ENCODE measurements at places on chromosomes 2 and 18.

GRCh38 chr2:197875763-197876162, 71.4 kb downstream of the PLCL1 start:
- no peaks in the 10 kb centered on the region for H3K36me3 ChIP-seq
- DNase-seq = no peak
- H3K27me3 ChIP-seq = no peaks in the 10 kb centered on the region
- no peak overlapping the region for H3K4me3 ChIP-seq

GRCh38 chr2:124534028-124534427, 508.9 kb downstream of the CNTNAP5 start:
- no peak overlapping the region for H3K27ac ChIP-seq
- H3K4me1 ChIP-seq = no peaks in the 10 kb centered on the region
- H3K36me3 ChIP-seq = no peaks in the 10 kb centered on the region
- H3K27me3 ChIP-seq = no peaks in the 10 kb centered on the region

- peaks cover 3% of the 10 kb centered on the region for H3K4me1 ChIP-seq
- no peak overlapping the region for H3K4me3 ChIP-seq
- no peaks in the 10 kb centered on the region for H3K36me3 ChIP-seq
- H3K27me3 ChIP-seq = no peaks in the 10 kb centered on the region
Measured at GRCh38 chr2:6067806-6068205, 375.6 kb downstream of the SOX11 start.

DNA sequence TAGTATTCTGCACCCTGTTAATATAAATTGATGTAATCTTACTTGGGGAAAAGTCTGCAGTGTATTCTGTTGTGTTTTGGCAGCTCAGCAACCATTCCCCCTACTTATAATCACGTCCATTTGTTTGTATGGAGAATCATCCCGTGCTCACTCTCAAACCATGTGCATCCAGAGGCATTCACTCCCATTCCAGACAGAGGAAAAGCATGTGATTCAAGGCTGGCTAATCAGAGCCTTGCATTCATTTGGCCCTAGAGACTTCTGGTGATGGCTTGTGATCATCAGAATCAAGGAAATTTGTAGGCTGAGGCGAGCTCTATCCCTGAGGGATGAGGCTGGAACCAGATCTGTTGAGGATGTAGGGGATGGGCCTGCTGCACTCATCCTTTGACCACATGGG, 5.1 kb upstream of the WIPF1 start:
- DNase-seq = no peak
- no peaks in the 10 kb centered on the region for H3K27me3 ChIP-seq
- H3K4me1 ChIP-seq = peaks cover 22% of the 10 kb centered on the region
- no peak overlapping the region for H3K4me3 ChIP-seq
- H3K36me3 ChIP-seq = peaks cover 6% of the 10 kb centered on the region

- H3K4me3 ChIP-seq = no peak overlapping the region
- peaks cover 25% of the 10 kb centered on the region for H3K27me3 ChIP-seq
- no peak for DNase-seq
- H3K27ac ChIP-seq = no peak overlapping the region
Measured at GRCh38 chr2:70549064-70549710, 4.4 kb downstream of the TGFA start.

DNA sequence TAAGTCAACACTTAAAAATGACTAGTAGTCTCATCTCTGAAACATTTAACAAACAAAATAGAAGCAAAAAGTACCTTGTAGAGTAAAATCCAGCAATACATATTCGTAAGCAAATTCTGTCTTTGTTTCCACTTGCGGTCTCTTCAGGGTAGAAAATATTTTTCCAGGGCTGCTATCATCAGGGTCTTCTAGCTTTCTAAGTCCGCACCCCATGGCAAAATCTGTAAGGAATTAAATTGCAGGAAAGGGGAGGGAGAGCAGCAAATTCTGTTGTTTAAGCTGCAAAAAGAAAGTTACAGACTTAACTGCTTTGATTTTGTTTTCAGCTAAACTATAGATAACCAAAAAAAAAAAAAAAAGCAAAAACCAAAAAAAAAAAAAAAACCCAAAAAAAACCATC, at the start of gene RFTN2:
Gene RFTN2, minus strand, starts transcription at position 342 of the 400 bp plus-strand sequence. Its CDS starts 129 bp downstream, at position 213.
- DNase-seq = no peak
- no peaks in the 10 kb centered on the region for H3K4me1 ChIP-seq

- no peaks in the 10 kb centered on the region for H3K27me3 ChIP-seq
- no peak for DNase-seq
- H3K4me1 ChIP-seq = peaks cover 2% of the 10 kb centered on the region
- no peak overlapping the region for H3K27ac ChIP-seq
- H3K36me3 ChIP-seq = no peaks in the 10 kb centered on the region
- no peak overlapping the region for H3K4me3 ChIP-seq
Measured at GRCh38 chr2:147430408-147430807, 414.4 kb upstream of the ACVR2A start.

- H3K4me3 ChIP-seq = no peak overlapping the region
- H3K36me3 ChIP-seq = no peaks in the 10 kb centered on the region
- H3K27me3 ChIP-seq = no peaks in the 10 kb centered on the region
- H3K27ac ChIP-seq = no peak overlapping the region
Measured at GRCh38 chr2:39919511-39920306, 140.7 kb upstream of the THUMPD2 start.

GRCh38 chr18:24427484-24427883, 1.0 kb downstream of the IMPACT start:
- no peak overlapping the region for H3K4me3 ChIP-seq
- H3K27ac ChIP-seq = no peak overlapping the region
- H3K36me3 ChIP-seq = no peaks in the 10 kb centered on the region
- no peaks in the 10 kb centered on the region for H3K27me3 ChIP-seq

GRCh38 chr2:230904856-230905447, 20.1 kb downstream of the GPR55 start:
- no peak for DNase-seq
- H3K36me3 ChIP-seq = no peaks in the 10 kb centered on the region
- no peak overlapping the region for H3K4me3 ChIP-seq
- H3K27ac ChIP-seq = no peak overlapping the region

GRCh38 chr2:150653351-150653750, 165.9 kb upstream of the RND3 start:
- no peak overlapping the region for H3K27ac ChIP-seq
- no peaks in the 10 kb centered on the region for H3K4me1 ChIP-seq
- no peaks in the 10 kb centered on the region for H3K36me3 ChIP-seq
- no peak overlapping the region for H3K4me3 ChIP-seq

- H3K27ac ChIP-seq = no peak overlapping the region
- no peaks in the 10 kb centered on the region for H3K36me3 ChIP-seq
Measured at GRCh38 chr2:62423235-62423634, 82.8 kb downstream of the TMEM17 start.

DNA sequence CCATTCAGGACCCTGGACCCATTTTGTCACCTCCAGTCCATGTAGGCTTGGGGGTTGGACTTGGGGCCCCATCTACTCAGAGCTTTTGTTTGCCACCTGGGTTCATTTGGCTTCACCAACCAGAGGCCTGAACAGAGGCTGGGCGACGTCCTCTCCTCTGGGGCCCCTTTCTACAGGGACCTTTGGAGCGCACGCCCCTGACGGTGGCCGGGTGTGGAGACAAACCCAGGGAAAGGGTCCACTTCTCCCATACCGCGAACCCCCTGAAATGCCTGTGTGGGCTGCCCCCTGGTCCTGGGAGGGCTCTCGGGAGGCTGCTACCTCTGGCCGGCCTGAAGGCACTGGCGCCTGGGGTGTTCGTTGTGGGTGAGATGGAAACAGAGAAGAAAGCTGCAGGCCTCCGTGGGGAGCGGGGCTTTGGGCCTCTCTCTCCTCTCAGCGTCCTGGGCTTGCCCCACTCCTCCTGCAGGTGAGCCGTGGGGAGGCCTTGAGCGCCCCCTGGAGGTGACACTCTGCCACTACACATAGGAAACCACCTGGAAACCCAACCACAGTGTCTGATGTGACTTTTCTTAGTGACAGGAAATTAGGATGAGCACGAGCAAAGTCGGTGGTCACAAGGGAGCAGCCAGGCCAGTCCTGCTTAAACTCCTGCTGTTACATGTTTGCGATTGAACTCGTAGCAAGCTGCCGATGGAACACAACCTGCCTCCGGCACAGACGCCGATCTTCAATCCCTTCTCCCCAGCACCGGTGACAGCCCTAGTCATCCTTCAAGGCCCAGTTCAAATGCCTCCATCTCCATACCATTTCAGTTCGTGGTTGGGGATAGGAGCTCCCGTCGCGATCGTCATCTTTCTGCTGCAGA, 12.0 kb upstream of the NTSR2 start:
- no peaks in the 10 kb centered on the region for H3K4me1 ChIP-seq
- H3K4me3 ChIP-seq = no peak overlapping the region
- no peaks in the 10 kb centered on the region for H3K27me3 ChIP-seq
- peak; percentile 47 for DNase-seq
- H3K27ac ChIP-seq = no peak overlapping the region
- no peaks in the 10 kb centered on the region for H3K36me3 ChIP-seq

GRCh38 chr2:45466053-45466452, 145.0 kb downstream of the SRBD1 start:
- no peak overlapping the region for H3K27ac ChIP-seq
- no peak for DNase-seq
- no peaks in the 10 kb centered on the region for H3K27me3 ChIP-seq
- H3K4me3 ChIP-seq = no peak overlapping the region
- no peaks in the 10 kb centered on the region for H3K36me3 ChIP-seq
- H3K4me1 ChIP-seq = no peaks in the 10 kb centered on the region

- no peak overlapping the region for H3K4me3 ChIP-seq
- H3K27ac ChIP-seq = no peak overlapping the region
- DNase-seq = no peak
Measured at GRCh38 chr2:139099721-139100120, 319.5 kb upstream of the NXPH2 start.

DNA sequence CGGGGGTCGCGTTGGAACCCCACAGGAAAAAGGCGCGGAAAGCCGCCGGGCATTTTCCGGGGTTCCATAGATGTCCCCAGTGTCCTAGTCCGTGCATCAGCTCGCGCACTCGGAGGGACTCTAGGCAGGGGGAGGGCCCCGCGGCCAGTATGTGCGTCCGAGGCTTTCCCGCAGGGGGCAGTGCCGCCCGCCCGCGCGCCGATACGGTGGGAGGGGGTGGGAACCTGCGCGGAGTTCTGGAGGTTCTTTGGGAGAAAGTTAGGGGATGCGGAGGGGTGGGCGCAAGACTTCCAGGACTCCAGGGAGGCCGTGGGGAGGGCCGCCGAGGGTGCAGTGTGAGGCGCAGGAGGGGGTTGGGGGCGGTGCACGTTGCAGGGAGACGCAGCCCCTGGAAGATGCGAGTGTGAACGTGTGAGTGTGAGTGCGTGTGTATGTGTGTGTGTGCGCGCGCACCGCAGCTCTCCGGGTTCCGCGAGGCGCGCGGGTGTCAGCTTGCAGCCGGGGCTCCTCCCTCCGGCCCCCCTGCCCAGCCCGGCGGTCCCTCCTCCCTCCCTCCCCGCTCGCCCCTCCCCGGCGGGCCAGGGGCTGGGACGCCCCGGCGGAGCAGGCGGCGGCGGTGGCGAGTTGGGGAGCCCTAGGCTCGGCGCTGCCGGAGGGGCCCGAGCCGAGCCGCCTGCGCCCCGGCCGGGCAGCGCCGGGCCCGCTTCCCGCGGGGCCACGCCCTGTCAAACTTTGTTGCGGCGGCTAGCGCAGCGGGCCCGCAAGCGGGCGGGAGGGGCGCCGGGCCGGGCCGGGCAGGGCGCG, at the start of gene TCF7L1:
Gene TCF7L1, plus strand, starts transcription at position 559 of the 804 bp plus-strand sequence. CDS start 293 bp downstream, outside the sequence.
- peak; percentile 54 for DNase-seq
- peaks cover 13% of the 10 kb centered on the region for H3K4me1 ChIP-seq
- peak within 1 kb of the TSS; percentile 81 for H3K4me3 ChIP-seq
- H3K27ac ChIP-seq = peak within 1 kb of the TSS; percentile 40
- peaks cover 14% of the 10 kb centered on the region for H3K27me3 ChIP-seq

DNA sequence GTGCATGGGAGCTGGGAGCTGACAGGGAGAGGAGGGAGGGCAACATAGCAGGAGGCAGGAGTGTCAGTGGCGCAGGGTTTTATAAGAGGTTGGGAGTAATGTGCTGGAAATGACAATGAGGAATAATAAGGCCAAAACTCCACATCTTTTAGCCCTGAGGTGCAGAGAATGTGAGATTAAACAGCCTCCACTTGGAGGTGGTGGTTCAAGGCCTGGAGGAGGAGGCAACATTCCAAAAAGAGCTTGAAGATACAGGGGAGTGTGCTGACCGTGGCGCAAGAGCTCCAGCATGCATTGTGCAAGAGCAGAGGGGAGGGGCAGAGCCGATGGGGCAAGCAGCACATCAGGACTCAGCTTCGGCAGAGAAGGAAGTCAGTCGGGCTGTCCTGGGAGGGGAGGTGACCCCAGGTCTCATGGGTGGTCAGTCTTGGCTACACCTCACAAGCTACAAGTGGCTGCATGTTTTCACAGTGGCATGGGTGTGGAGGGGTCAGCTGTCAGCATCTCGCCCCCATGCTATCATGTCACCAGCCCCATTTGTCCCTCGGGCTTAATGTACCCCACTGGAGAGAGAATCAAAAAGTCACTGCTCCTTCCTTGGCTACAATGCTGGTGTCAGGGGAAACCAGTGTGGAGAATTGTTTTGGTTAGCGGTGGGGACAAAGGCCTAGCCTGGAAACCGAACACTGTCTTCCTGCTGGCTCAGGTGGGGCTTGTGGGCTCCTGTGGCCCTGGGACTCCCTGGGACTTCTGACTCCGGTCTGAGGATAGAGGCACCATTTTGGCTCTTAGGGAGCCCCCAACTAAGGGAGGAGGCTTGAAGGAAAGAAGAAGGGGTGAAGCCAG, 208.0 kb downstream of the ZFP36L2 start:
- no peak overlapping the region for H3K27ac ChIP-seq
- DNase-seq = peak; percentile 81
- H3K4me1 ChIP-seq = peaks cover 23% of the 10 kb centered on the region
- H3K27me3 ChIP-seq = no peaks in the 10 kb centered on the region
- H3K36me3 ChIP-seq = no peaks in the 10 kb centered on the region
- H3K4me3 ChIP-seq = no peak overlapping the region

DNA sequence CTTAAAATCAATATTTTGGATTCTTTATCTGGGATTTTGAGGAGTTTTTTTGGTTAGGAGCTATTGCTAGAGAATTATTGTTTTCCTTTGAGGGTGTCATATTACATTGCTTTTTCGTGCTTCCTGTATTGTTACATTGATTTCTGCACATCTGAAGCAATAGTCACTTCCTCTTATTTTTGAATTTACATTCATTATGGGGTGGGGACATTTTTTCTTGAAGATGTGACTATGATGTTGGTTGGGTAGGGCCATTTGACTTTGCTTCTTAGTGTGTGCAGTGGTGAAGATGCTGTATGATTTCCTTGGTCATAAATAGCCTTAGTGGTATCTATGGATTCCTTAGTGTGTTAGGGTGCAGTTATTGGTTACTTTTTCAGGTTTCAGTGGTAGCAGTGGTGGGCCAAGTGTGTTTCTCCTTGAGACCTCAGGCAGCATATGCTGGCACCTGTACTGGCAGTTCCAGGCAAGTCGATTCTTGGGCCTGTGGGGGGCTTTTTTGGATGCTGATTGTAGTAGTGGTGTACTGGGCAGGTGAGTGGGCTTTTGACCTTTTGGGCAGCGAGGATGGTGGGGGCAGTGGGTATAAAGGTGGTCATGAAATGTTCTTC, 61.8 kb downstream of the ARHGAP25 start:
- H3K4me1 ChIP-seq = peaks cover 7% of the 10 kb centered on the region
- DNase-seq = no peak
- no peak overlapping the region for H3K4me3 ChIP-seq
- H3K27me3 ChIP-seq = no peaks in the 10 kb centered on the region

- H3K27me3 ChIP-seq = no peaks in the 10 kb centered on the region
- H3K27ac ChIP-seq = no peak overlapping the region
- no peak overlapping the region for H3K4me3 ChIP-seq
- H3K4me1 ChIP-seq = no peaks in the 10 kb centered on the region
- no peak for DNase-seq
Measured at GRCh38 chr2:104163611-104164130, 690.2 kb upstream of the POU3F3 start.

GRCh38 chr2:3620834-3621233, 25.9 kb downstream of the COLEC11 start:
- H3K27ac ChIP-seq = no peak overlapping the region
- no peak for DNase-seq
- no peaks in the 10 kb centered on the region for H3K36me3 ChIP-seq
- H3K4me3 ChIP-seq = no peak overlapping the region

All from trophoblast cell (in vitro differentiated cells and primary cell).